ENCODE measurements at places on chromosomes 1 and 21.

- DNase-seq, result peak; percentile 61
Observed at GRCh38 chr1:247385283-247385682, 30.7 kb upstream of the NLRP3 start.

DNA sequence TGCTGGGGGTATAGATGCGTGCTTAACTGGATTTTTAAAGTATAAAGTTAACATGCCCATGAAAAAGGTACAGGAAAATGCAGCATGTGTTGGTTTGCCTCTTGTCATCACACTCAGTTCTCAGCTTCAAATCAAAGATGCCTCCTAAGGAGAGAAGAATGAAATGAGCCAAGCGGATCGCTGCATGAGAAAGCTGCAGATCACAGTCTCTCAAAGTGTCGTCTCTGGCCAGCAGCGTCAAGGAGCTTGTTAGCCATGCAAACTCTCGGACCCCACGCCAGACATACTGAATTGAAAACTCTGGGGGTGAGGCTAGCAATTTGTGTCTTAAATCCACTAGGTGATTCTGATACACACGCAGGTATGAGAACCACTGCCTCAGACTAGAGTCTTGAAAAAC, 297.2 kb downstream of the AJAP1 start:
- no peak for DNase-seq

GRCh38 chr21:34582506-34583150, 32.3 kb downstream of the RCAN1 start:
- DNase-seq, result peak; percentile 61

DNA sequence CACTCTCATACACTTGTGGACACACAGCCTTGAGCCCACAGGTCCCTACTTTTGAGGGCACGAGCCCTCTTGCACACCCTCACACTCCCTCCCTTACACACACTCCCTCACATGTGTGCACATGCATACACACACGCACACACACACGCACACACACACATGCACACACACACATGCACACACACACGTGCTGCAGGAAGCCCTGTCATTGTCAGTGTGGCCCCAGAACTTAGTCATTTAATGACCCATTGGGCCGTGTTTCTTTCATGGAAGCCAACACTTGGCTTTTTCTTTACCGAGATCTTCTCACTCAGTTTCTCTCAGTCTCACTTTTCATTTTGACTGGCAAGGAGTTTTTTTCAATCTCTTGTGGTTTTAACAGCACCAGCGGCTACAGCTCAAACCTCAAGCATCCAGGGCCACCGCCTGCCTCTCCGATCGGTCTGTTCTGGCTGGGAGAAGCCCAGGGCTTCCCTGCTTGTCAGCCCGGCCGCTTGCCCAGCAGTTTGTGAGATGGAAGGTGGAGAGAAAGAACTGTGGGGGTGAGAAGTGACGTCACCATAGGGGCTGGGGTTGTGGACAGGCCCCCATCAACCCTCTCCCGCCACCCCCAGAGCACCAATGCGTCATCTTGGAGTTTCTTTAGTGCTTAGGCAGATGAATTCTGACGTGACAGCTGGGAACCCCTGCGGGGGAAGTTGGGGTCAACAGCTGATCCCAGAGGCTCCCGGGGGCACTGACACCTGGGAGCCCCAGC, 15.8 kb upstream of the TNFRSF8 start:
- no peak for DNase-seq

DNA sequence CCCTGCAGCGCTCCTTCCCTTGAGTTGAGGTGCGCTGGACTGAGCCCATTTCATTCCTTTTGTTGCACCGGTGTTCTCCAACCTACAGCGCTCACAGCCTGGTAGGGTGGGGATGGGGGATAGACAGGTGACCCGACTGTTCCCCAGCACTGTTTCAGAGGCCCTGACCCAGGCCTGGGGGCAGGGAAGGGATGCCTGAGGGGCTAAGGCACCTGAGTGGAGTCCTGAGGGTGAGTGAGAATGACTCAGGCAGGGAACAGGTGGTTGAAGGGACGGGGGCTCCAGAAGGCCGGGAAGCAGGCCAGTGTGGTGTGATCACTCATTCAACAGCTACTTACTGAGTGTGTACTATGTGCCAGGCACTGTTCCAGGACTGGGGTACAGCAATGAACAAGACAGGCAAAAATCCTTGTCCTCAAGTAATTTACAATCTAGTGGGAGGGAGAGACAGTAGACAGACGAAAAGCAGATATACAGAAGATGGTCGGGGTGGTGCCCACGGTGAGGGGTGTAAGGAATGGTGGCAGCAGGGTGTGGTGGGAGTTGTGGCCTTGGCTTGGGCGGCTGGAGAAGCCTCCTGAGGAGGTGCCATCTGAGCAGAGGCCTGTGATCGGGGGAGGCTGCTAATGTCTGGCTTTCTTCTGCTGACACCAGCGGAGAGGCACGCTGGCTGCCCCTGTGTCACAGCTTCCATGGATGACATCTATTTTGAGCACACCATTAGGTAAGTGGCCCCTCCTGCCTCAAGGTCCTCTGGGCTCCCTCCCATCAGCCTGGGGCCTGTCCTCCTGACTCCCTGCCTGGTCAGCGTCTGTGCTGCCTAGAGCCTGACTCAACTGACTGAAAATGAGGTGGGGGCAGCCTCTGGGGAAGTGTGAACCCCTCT, 37.4 kb downstream of the ACOT11 start:
- no peak for DNase-seq

DNA sequence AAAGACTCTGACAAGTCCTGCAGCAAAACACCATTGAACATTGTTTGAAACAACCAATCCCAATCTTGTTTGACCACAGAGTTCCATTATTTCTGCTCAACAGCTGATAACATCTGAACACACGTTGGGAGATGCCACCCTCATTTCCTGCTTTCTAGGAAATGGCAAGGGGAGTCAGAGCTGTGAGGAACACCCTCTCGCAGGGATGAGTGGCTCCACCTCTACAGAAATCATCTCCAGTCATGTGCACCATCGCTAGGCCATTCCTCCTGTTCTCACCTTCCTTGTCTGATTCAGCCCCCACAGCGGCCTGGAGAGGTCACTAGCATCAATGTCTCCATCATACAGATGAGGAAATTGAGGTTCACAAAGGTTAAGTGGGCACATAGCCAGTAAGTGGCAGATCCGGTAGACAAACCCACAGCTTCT, 22.4 kb upstream of the RUNX3 start:
- peak; percentile 64 for DNase-seq

DNA sequence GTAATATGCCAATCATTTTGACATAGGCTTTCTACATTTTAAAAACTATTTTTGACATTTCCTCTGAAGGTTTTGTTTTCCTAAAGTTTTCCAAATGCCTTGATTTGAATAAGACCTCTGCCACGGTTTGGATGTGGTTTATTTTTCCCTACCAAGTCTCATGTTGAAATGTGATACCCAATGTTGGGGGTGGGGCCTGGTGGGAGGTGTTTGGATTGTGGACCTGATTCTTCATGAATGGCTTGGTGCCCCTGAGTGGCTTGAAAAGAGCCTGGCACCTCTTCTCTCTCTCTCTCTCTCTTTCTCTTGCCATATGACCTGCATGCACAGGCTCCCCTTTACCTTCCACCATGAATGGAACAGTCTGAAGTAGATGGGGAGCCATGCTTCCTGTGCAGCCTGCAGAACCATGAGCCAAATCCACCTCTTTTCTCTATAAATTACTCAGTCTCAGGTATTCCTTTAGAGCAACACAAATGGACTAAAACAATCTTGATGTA, 14.8 kb downstream of the MMEL1 start:
- DNase-seq, result no peak

All from ELR (cell line).